ENCODE measurements at places on chromosomes 12 and 14. TPM values are rescaled to one million over a fixed set of nuclear protein-coding genes. Genes with fewer than 3 reads are reported as not detected.

The ARF6 gene
- 19.8 TPM for total RNA-seq

DNA sequence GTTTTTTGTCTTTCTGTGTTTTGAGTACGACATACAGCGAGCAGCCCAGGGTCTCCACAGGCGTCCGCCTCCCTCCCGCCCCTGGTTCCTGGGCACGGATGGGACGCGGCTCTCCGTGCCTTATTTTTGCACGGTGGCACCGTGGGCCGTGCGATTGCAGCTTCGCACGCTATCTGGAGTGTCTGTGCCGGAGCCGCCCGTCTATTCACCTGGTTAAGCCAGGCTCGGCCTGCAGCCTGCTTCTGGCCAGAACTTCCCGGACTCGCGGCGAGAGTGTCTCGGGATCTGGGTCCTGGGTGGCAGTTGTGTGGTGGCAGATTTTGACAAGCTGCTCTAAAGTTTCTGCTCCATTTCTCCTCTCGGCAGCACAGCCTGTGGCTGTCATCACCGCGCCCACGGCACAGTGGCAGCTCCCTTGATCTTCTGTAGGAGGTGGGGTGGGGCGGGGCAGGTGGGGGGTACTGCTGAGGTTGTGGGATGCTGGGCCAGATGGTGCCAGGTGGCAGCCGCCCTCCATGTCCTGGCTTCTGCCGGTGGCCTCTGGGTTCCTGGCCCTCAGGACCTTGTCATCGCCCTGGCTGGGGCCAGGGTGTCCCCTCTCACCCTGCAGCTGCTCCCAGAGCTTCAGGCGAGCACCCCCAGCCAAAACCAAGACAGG is 2.9 kb downstream of the MMP17 start:
- H3K4me1 ChIP-seq, result peaks cover 28% of the 10 kb centered on the region
- H3K4me3 ChIP-seq, result peak overlapping the region; percentile 56
- H3K36me3 ChIP-seq, result no peaks in the 10 kb centered on the region
- no peak for DNase-seq

The TAS2R46 gene
- 0.28 TPM for total RNA-seq

GRCh38 chr12:29086325-29087271 is 62.5 kb upstream of the FAR2 start:
- H3K27me3 ChIP-seq, result no peaks in the 10 kb centered on the region
- no peak overlapping the region for H3K4me3 ChIP-seq
- DNase-seq, result no peak

GRCh38 chr12:15982471-15982870 is 71.3 kb downstream of the DERA start:
- no peak for DNase-seq
- no peak overlapping the region for H3K4me3 ChIP-seq
- H3K36me3 ChIP-seq, result peaks cover 13% of the 10 kb centered on the region
- no peak overlapping the region for H3K27ac ChIP-seq
- peaks cover 37% of the 10 kb centered on the region for H3K4me1 ChIP-seq

The RNASE3 gene
- total RNA-seq, result not detected

The INHBC gene
- total RNA-seq, result not detected

The SPATS2 gene
- total RNA-seq, result 4.6 TPM

DNA sequence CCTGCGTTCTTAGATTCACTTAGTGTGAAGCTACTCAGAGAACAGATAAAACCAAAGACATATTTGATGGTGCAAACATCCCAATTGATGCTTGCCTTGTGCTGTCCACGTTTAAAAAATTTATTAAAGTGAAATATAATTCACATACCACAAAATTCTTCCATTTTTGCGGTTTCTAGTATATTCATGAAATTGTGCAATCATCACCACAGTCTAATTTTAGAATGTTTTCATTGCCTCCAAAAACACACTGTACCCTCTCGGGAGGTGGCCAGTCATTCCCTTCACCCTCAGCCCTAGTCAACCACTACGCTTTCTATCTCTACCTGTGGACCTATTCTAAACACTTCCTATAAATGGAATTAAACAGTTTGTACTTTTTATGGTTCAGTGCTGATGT is 1109.2 kb downstream of the FLRT2 start:
- H3K36me3 ChIP-seq, result no peaks in the 10 kb centered on the region
- H3K27me3 ChIP-seq, result no peaks in the 10 kb centered on the region
- no peak overlapping the region for H3K4me3 ChIP-seq
- no peak for DNase-seq

GRCh38 chr12:89756585-89757398 is 48.2 kb upstream of the ATP2B1 start:
- H3K4me1 ChIP-seq, result no peaks in the 10 kb centered on the region
- no peak overlapping the region for H3K4me3 ChIP-seq
- no peaks in the 10 kb centered on the region for H3K36me3 ChIP-seq
- no peaks in the 10 kb centered on the region for H3K27me3 ChIP-seq
- peak overlapping the region; percentile 48 for H3K27ac ChIP-seq

Data from heart right ventricle (tissue), 16 donors.